ENCODE measurements at places on chromosomes 3 and 15.

DNA sequence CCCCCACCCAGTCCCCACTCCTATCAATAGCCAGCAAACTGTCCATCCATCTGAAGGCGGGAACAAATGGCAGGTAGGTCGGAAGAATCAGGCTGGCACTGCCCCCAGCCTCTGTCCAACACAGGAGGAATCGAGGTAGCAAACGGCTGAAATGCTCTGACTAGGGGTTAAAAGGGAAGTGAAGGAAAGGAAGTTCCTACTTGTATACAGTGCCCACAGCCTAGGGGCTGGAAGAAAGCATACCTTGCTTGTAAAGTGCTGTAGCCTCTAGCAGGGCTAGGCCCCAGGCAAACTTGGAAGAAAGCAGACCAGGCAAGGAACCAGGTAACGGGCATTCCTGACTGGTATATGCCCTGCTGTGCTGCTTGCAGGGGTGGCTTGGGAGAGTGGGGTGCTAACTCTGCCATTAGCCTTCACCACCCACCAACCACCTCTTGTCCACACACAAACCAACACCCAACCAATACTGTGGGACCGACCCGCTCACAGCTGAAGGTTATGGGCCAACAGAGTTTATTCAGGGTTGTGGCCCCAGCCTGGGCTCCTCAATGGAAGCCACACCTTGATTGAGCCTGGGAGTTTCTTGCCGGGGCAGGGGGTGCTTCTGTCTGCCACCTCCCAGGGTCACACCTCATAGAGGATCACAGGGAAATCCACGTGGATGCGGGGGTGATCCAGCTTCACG, 2.4 kb downstream of the TUSC2 start:
- DNase-seq = no peak

DNA sequence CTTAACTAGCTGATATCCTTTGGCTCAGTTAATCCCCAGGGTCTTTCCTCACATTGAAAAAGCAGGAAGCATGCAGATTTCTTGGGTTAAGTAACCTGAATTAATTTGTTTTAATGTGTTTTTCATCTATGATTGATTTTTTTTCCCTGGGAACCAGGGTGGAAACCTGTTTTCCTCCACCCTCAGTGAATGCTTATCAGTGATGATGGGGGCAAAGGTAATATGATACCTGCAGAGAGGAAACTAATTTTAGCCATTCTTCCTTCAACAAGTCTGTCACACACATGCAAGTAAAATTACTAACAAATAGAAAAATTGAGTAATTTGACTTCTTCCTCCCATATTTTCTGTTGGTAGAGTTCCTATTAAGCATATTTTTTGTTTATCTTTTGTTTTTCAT, 5.9 kb downstream of the CASR start:
- no peak for DNase-seq

GRCh38 chr3:32703491-32703972, 18.5 kb downstream of the CNOT10 start:
- DNase-seq = no peak

GRCh38 chr3:16666206-16666605, 61.0 kb upstream of the DAZL start:
- DNase-seq = no peak

DNA sequence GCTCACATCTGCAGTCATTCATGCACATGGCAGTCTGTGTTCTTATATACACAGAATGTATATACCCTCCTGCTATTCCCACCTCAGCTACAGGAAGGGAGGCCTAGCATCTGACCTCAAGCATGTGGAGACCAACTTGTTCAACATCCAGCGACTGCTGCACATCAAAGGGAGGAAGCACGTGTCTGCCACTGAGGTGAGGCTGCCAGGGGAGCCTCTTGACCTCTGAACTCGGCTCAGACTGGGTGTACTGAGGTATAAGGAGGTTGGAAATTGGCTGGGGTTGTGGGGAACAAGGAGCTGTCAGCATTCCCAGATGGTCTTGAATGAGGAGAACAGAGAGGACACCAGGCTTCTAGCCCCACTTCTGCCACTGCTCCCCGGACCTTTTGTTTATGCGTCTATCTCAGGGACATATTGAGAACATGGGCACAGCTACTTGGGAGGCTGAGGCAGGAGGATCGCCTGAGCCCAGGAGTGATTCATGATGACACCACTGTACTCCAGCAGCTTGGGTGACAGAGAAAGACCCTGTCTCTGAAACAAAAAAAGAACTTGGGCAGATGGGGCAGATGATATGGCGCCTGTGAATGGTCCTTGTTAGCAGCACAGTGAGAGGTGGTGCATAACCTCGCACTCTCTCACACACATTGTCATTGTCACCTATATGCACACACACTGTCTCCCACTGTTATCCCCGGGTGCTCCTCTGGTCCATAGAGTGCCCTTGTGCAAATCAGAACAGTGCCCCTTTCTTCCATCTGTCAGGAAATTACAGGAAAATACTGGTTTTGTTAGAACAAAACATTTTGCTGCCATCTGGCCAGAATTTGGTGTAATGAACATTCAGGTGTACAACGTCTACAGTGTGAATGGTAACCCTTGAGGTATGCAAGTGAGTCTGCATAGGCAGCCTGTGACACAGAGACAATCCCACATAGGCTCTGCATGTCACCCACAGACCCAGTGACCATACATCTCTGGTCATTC, 5.4 kb downstream of the VILL start:
- no peak for DNase-seq

DNA sequence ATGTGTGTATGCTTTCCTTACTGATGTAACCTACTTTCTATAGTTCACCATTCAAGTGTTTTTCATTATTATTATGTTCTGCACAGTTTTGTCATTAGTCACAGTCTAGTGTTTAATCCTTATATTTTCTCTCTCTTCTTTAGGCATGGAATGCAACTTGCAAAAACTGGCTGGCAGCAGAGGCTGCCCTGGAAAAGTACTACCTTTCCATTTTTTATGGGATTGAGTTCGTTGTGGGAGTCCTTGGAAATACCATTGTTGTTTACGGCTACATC, 6.9 kb downstream of the SUCNR1 start:
- no peak for DNase-seq

GRCh38 chr15:101698314-101698713, 26.0 kb downstream of the TARS3 start:
- DNase-seq = no peak

DNA sequence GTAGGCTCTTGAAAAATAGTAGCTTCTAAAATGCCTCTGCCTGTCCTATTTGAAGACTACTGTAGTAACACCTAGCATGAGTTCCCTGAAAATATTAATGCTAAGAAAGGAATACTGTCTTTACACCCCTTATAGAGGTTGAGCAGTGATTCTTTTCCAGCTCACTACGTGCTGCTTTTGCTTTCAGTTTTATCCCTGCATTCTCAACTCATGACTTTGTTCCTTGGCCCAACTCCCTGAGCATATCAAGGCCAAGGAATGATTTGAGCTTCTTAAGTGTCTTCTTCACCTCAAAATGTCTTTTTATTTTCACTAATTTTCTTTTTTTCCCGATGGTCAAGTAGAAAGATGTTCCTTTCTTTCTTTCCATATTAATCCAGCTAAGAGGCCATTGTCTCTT, 16.5 kb upstream of the P2RY13 start:
- DNase-seq = no peak

DNA sequence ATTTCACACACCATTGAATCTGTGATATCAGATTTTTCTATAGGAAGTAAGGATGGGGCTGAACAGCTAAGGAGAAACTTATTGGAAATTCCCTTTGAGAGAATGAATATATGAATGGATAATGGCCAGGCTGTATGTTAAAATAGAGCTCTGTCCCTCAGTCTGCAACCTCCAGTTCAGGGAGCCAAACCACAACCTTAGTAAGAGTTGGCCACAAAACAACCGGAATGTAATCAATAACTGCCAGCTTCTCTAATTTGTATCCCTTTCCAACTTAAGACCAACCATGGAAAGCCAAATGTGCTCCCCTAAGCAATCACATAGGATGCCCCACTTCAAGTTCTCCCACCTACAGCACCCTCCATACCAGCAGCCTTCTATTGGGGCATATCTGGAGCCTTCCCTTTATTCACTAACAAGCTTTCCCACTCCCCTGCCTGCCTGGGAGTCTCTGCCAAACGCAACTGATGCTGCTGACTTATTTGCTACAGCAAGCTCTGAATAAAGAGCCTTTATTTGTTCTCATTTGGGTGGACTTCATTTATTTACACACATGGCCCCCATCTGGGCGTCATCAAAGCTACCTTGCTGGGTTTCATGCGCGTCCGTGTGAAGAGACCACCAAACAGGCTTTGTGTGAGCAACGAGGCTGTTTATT, 75.4 kb upstream of the LARS2 start:
- no peak for DNase-seq

GRCh38 chr3:172313671-172314070, 134.6 kb downstream of the GHSR start:
- DNase-seq = no peak

DNA sequence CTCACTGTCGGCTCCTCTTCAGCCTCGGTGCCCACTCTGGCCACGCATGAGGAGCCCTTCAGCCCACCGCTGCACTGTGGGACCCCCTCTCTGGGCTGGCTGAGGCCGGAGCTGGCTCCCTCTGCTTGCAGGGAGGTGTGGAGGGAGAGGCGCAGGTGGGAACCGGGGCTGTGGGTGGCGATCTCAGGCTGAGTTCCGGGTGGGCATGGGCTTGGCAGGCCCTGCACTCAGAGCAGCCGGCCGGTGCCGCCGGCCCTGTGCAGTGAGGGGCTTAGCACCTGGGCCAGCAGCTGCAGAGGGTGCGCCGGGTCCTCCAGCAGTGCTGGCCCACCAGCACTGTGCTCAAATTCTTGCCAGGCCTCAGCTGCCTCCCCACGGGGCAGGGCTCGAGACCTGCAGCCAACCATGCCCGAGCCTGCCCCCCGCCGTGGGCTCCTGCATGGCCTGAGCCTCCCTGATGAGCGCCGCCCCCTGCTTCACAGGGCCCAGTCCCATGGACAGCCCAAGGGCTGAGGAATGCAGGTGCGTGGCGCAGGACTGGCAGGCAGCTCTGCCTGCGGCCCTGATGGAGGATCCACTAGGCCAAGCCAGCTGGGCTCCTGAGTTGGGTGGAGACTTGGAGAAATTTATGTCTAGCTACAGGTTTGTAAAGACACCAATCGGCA, 899.1 kb downstream of the SI start:
- no peak for DNase-seq

DNA sequence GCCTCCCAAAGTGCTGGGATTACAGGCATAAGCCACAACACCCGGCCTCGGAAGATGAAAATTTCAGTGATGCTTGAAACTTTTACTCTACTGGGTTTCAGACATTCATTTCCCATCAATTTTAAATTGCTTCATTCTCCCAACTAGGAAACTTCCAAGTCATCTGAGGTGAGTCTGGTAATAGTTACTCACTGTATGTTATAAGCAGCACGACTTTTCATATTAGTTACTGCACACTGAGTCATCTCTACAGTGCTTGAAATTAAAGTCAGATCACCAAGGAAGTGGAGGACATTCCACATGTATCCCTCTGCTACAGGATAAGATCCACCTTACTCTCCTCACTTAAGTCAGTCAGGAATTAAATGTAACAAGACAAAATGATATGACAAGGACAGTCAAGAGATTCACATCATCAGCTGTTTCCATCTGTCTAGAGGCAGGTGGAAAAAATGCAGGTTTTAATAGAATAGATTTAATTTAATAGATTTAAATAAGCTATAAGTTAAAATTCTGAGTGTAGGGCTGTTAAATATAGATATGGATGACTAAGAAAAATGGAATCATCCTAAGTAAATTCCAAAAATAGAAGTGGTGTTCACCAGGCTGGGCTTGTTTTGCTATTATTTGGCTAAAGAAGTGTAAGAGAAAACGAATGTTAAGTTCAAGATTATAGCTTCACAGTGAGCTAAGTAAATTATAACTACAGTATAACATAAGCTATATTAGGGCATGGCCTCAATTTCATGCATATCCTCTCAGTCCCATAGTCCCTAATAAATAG, 104.4 kb downstream of the TMCO5A start:
- DNase-seq = no peak

- DNase-seq = no peak
Observed at GRCh38 chr3:138384531-138384930, 36.2 kb downstream of the MRAS start.

GRCh38 chr3:149343951-149344350, 10.5 kb upstream of the TM4SF18 start:
- DNase-seq = no peak

DNA sequence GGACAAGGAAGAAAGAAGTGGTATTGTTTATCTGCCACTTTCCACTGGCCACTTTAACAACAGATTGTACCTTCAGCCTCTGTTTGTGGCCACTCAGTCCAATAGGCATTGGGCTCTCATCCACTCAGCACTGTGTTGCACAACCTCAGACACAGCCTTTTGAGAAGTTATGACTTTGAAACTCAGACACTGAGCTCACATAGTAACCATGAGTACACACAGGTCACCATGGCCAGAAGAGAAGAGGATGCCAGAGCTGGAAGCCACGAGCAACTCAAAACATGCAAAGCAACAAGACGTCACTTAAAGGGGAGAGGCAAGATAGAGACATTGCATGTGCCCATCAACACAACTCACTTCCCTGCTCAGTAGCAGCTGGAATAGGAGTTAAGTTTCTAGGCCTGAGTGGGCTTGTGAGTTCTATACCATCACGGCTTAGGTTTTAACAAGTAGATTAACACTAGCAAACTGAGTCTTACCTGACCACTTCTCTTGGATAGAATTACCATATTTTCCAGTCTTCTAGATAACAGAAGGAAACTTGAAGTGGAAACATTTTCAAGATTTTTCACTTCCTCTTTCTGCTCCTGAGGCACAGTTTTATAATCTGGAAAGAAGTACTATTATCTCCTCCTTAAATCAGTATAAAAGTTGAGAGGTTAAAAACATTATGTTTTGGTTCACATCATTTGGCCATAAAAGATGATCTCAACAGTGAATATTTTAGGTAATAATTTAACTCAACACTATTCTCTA, 103.5 kb downstream of the IMPG2 start:
- no peak for DNase-seq

GRCh38 chr15:45635191-45635638, 386 bp downstream of the SQOR start:
- peak; percentile 54 for DNase-seq

- DNase-seq = no peak
Observed at GRCh38 chr3:52088445-52089367, 32.3 kb upstream of the DUSP7 start.

- no peak for DNase-seq
Observed at GRCh38 chr15:79858469-79858868, 38.3 kb downstream of the MTHFS start.

GRCh38 chr3:50374363-50375257, 15.3 kb upstream of the TMEM115 start:
- no peak for DNase-seq

DNA sequence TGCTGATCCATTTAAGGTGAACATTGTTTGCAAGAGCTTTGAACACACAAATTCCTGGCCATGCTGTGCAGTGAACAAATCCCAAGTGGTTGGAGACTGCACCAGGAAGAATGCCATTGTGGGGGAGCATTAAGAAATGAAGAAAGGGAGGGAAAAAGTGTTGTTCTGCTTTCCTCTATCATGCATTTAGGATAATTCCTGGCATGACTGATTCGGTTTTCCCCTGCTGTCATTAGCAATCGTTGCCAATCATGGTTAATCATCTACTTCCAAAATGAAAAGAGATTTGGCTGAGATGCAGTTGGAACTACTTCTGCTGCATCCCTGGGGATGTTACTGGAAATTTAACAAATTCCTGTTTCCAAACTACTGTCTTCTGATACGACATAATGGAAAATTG, 73.7 kb upstream of the ZPLD1 start:
- DNase-seq = no peak

All from naive thymus-derived CD8-positive, alpha-beta T cell (primary cell).